Cardiac septum (tissue), 1 donor: ENCODE measurements at places on chromosomes 5 and 9. TPM values are rescaled to one million over a fixed set of nuclear protein-coding genes. Genes with fewer than 3 reads are reported as not detected.
A peak's percentile ranks its signal among the peaks of the same experiment; 100 is the strongest.

DNA sequence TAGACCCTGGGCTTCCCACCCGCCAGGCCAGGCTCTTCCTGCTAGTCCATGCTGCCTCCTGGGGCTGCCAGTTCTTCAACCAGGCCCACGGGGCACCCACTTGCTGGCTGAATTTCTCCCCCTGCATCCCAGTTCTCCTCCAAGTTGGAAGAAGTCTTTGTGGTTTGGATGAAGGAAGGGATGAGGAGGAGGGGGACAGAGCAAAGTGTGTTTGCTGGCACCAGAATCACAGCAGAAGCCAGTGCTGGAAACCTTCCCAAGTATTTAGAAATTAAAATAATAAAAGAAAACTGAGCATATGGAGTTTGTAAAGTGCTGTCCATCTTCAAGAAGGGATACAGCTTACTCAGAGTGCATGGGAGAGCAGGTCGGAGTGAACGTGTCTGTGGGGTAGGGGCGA is 19.4 kb upstream of the UNC5A start:
- no peak for DNase-seq

DNA sequence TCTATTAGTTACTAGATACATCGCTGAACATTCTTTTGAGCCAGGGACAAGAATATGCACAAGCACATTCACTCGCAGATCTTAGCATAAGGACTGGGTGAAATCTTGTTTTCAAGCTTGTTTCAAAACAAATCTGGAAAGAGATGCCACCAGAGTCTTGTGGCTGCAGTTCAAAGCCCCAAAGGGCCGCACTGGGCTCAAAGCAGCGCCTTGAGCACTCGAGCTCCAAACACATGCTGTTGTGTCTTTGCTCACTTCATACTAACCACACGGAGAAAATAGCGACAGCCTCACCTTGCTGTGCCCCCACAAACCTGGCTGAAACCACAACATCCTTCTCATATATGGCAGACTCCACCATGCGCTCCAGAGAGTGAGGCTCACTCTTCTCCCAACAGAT is 34.2 kb upstream of the IL7R start:
- no peak for DNase-seq

GPRIN1 gene
- total RNA-seq = 0.48 TPM

GRCh38 chr5:95347506-95348120 is 43.6 kb upstream of the FAM81B start:
- DNase-seq = no peak

GRCh38 chr9:126581893-126582292 is 31.8 kb upstream of the LMX1B start:
- no peak for DNase-seq

- DNase-seq = no peak
These were observed 156.0 kb downstream of the ISL1 start for GRCh38 chr5:51539232-51539631.

GRCh38 chr5:2047341-2047927 is 164.7 kb upstream of the IRX4 start:
- no peak for DNase-seq

CENPH gene
- total RNA-seq = 2.9 TPM

FAM221B gene
- not detected for total RNA-seq

DNA sequence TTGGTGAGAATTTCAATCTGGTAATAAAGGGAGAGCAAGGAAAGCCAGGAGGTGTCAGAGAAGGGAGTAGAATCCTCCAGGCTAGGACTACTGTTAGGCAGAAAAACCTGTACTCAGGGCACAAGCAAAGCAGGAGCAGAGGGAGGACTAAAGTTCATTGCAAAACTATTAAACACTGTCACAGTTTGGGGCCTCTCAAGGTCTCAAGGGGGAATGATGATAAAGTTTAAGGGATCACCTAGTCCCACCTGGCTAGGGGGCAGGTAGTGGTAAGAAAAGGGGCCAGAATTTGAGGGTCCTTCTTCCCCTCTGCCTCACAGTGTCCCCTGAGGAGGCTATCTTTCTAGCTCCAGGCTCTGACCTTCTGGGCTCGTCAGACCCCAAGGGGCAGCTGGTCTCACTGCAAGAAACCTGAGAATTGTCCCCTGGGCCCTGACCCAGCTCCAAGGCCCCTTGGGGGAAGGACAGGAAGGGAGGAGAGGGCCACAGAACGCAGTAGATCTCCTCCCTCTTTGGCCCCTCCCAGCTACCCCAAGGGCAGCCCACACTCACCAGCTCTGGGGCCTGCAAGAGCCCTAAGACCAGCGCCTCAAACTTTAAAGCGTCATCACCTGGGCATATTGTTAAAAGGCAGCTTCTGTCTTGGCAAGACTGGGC is 974 bp downstream of the CCDC69 start:
- DNase-seq = peak; percentile 88

- no peak for DNase-seq
These were observed 1.9 kb downstream of the SDHA start for GRCh38 chr5:219991-220390.

SLC6A7 gene
- not detected for total RNA-seq

- no peak for DNase-seq
These were observed 143.2 kb downstream of the CACNA1B start for GRCh38 chr9:138020795-138021182.

DNA sequence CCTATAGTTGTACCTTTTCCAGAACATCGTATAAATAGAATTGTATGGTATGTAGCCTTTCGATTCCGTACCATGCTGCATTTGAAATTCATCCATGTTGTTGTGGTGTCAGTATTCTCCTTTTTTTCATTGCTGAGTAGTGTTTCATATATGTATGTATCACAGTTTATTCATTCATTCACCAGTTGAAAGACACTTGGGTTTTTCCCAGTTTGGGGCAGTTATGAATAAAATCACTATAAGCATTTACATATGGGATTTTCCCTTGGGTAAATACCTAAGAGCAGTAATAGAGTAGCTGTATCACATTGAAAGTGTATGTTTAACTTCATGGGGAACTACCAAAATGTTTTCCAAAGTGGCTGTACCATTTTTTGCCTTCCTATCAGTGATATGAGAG is 16.1 kb upstream of the FKTN start:
- no peak for DNase-seq

PCDHB6 gene
- total RNA-seq = 0.57 TPM

- DNase-seq = no peak
These were observed 189.2 kb downstream of the FSTL4 start for GRCh38 chr5:133423011-133423617.

GRCh38 chr5:88495810-88496209 is 227.2 kb upstream of the TMEM161B start:
- DNase-seq = no peak

DNA sequence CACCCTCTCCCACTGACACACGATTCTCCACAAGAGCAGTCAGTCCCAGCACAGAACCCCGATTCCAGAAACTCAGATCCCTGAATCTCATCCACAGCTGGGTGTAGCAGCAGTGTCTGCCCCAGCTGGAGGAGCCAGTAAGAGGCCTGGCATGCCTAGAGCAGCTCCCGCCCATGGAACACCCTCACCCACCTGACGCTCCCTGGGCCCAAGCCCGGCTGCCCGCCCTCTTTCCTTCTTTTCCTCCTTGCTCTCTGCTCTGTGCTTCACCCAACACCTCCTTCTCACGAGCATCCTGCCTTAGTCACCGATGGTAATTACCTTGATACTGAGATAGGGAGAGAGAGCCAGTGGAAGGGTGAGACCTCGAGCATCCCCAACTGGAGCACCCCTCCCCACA is 8.7 kb downstream of the PCDH1 start:
- DNase-seq = peak; percentile 64

- DNase-seq = no peak
These were observed 149.9 kb upstream of the ANKH start for GRCh38 chr5:15021266-15022046.

KCNV2 gene
- total RNA-seq = not detected

DNA sequence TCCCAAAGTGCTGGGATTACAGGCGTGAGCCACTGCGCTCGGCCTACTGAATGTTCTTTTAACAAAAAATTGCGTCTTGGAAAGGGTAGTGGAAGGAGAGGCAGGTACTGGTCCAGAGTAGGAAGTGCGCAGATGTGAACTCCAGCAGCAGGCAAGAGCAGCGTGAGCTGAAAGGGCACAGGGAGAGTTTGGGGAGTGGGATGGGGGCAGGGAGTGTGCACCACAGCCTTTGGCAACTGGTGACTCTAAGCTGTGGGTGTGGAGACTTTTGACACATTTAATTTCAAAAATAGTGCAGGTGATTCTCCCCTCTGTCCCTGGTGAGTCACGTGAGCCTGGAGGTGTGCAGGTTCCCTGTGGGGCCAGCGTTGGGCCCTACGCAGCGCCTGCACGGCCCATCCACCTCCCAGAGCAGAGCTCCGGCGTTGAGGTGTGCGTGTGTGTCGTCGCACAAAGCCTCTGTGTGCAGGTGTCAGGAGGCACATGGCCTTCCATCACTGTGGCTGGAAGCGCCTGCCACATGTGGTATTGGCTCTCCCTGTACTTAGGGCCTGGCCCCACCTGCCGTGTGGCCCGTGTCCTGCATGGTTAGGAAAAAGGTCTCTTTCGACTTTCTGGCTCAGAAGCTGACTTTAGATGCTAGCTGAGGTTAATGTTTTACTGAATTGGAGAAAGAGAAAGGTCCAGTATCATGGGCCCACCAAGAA is 11.5 kb downstream of the SQSTM1 start:
- no peak for DNase-seq

DRD1 gene
- 0.05 TPM for total RNA-seq

SOHLH1 gene
- not detected for total RNA-seq

SLC34A3 gene
- not detected for total RNA-seq

SAXO1 gene
- total RNA-seq = 0.05 TPM

OSTF1 gene
- total RNA-seq = 25.5 TPM

DNA sequence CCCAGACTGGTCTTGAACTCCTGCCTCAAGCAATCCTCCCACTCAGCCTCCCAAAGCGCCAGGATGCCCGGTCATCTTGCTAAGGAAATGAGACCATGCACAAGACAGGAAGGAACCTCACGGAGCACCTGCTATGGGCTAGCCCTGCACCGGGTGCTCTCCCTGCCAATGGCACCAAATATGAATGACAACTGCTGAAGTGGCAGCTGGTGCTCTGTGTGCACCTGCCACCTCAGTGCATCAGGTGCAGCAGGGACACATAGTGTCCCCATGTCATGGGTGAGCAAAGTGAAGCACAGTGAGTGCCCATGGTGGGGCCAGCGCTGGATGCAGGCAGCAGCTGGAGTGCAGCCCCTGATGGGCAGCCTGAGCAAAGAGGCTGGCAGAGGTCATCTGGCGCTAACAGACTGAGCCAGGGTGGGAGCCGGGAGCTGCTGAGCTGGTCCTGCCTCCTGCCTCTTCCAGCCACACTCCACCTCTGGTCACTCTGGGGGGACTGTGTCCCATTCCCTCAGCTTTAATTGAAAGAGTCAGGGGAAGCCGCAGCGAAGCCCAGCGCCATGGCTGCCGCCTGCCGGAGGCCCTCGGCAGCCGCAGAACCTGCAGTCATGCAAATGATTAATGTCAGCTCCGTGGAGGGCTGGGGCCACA is 46.4 kb downstream of the BARX1 start:
- no peak for DNase-seq

GRCh38 chr9:13665418-13666066 is 386.1 kb upstream of the MPDZ start:
- no peak for DNase-seq

DNA sequence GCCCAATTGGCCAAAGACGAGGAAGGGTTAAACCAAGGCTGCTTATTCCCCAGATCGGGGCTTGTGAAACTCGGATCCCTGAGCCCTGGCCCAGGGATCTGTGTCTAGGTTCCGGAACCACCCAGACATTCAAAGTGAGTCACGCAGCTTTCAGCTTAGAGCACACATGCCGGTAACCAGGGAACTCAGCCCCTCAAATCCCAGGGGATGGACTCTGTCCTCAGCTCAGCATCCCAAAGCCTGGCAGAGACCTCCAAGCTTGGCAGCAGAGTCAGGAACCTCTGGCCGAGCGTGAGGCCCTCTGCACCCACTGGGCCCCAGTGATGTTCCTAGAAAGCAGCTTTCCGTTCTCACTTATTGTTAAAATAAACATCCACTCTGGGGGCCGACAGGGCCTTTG is 5.1 kb downstream of the PNPLA7 start:
- no peak for DNase-seq

DNA sequence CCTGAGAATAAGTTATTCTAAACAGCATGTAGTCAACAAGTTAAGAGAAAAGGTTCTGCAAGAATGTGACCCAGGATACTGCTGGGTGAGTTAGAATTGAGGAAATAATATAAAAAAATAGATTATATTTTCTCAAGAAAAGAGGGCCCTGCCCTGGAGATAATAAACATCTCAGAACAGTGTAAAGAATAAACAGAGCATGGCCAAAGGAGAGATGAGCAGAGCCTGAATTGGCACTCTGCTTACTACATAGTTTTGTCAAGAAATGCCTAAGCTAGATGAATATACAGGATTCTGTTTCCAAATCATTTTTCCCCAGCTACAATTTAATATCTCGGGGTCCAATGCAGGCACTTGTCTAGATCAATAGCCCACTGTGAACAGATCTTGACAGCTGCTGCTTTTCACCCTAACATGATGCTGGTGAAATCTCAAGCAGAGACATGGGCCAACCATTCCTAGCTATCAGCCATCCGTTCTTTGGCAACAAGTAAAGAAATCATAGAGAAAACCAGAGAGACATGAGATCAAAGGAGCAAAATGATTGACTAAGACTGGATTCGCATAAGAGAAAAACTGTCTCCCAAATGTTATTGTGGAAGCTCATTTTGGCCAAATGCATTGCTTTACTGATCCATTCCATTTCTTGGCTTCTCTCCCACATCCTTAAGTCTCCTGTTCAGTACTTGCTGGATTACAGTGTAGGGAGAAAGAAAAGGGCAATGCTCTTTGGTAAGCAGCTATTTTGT is 173.2 kb downstream of the PRELID2 start:
- no peak for DNase-seq

- no peak for DNase-seq
These were observed 56.1 kb downstream of the GAPVD1 start for GRCh38 chr9:125317704-125318103.

DNA sequence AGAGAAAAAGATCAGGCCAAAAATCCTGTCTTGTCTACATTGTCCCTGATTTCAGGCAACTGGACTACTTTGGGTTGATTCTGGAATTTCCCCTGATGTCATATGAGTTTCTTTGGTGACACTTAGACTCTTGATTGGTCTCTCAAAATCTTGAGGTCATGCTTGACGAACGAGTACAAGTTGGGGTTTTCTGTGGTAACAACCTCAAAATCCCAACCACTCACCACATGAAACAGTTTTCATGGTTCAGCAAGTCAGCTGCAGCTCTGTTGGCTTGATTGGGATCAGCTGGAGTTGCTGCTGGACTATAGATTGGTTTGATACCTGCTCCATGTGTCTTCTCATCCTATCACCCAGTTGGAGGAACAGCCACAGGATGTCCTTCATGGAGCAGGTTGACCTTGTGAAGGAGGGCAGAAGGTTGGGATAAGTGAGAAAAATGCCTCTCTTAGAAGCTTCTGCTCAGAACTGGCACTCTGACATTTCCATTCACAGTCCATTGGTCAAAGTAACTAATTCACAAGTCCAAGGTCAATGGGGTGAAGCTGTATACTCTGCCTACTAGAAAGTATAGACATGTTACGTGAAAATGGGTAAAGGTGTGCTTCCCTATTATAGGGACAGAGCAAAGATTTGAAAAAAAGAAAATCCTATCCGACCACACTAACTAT is 284.5 kb downstream of the SH3GL2 start:
- DNase-seq = no peak

GRCh38 chr9:78210841-78211301 is 25.0 kb upstream of the CEP78 start:
- DNase-seq = no peak

SEMA4D gene
- 21.4 TPM for total RNA-seq
